ENCODE measurements at places on chromosomes 4 and X.

GRCh38 chr4:25870081-25870480, 7.3 kb upstream of the SEL1L3 start:
- no peak for DNase-seq

- no peak for DNase-seq
Measured at GRCh38 chrX:41478381-41478911, 31.3 kb downstream of the NYX start.

DNA sequence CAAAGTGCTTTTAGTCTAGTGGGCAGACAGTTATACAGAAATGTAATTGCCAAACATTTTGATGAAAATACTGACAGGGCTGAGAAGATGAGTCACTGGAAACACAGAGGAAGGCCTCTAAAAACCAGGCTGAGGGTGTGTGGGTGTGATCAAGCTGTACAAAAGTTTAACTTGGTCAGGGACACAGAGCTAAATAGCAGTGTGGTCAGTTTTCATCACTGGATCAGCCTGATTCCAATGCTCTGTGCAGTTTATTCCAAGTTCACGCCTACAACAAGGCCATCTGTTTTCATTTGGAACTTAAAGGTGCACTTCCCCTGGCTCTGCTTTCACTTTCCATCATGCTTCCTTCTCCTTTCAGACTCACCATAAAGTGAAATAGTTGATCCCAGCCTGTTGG, 10.6 kb downstream of the CENPVL3 start:
- peak; percentile 1 for DNase-seq

DNA sequence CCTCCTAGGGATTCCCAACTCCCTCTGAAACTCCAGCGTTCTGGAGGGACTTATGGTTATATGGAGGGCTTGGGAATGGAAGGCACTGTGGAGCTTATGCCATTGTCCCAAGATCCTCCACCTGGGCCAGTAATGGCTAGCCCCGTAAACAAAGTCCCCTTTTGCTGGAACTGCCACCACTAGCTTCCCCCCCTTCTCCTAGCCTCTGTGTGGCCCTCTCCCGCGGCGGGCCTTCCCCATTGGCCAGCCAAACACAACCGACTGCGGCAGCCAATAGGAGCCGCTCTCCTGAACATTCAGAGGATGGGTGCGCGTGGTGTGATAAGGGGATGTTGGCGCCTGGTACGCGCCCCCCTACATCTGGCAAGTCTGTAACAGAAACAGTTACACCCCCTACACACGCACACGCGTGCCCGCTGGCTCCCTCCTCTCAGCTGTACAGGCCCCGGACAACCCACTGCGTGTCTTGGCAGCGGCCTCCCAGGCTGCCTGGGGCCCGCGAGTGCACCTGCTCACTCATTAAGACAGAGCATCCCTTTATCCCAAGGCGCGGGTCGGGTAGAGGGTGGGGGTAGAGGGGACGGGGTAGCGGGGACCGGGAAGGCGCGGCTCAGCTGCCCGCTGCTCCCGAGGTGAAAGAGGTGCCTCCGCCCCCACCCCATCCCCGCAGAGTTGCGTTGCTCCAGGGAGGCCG, 863 bp upstream of the RAB33A start:
- no peak for DNase-seq

- no peak for DNase-seq
Measured at GRCh38 chr4:38842994-38843393, 13.6 kb downstream of the TLR6 start.

DNA sequence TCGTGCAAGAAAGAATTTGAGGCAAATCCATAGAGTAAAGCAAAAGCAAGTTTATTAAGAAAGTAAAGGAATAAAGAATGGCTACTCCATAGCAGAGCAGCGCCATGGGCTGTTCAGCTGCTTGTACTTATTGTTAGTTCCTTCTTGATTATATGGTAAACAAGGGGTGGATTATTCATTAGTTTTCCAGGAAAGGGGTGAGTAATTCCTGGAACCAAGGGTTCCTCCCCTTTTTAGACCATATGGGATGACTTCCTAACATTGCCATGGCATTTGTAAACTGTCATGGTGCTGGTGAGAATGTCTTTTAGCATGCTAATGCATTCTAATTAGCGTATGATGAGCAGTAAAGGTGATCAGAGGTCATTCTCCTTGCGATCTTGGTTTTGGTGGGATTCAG, 23.5 kb upstream of the CEP135 start:
- peak; percentile 11 for DNase-seq

DNA sequence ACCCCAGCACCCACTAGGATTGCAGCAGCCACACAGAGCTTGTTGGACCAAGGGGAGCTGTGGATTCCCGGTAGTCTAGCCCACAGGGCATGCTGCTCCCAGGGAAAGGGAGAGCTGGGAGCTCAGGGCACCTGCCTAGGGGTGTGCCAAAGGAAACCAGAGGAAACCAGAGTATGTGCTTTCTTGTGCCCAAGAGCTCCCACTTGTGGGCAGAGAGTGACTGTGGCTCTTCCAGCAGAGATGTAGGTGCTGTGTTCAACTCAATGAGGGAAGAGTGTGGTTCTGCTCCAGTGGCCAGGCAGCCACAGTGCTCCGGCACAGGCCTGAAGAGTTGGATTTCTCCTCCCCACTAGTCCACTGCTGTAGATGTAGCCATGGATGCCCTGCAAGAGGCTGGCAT, 1050.0 kb upstream of the INTU start:
- peak; percentile 5 for DNase-seq

GRCh38 chrX:17413228-17413627, 38.2 kb downstream of the NHS start:
- DNase-seq = peak; percentile 79

DNA sequence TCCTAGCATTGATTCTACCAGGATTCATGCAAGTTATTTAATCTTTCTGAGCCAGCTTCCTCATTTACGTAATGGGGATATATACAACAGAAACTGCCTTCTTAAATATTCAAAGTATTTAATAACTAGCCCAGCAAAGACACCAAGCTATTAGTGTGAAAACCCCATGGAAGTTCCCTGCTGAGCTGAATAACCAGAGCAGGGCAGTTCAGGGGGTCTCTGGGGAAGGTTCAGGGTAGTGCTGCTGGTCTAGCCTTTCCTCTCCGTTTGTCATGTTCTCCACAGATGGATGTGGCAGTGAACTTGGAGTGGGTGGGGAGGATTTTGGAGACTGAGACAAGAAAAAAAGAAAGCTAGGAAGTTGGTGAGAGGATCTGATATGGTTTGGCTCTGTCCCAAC, 240.8 kb upstream of the TAPT1 start:
- no peak for DNase-seq

DNA sequence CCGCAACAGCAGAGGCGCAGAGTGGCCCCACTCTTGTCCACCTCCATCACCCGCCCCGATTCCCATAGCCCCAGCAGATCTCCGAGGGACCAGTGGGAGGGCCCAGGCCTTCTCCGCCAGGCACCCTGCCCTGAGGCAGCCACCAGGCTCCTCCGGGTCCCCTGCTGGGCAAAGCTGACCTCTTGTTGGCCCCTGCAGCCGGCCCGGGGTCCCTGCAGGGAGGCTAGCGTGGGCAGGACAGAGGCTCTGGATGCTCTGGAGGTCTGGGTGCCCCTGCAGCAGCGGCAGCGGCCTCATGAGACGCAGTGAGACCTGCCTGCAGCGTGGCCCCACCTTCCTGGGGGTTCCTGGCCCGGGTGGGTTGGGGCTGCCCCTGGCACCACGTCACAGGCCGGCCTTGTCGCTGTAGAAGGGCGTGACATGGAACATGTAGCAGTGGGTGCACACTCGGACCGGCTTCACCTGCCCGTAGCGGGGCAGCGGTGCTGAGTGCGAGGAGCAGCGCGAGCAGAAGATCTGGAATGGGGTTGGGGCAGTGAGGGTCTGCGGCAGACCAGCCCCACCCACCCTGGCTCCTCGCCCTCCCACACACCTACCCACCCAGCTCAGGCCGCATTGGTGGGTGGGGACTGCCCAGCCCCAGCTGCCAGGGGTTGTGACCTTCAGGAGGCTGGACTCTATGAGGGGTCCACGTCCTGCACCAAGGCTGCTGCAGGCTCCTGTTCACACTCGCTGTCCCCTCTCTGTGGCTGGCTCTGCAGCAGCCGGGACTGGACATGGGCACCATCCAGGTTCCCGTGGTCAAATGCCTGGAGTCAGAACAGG, 8.6 kb upstream of the MXD4 start:
- DNase-seq = no peak

DNA sequence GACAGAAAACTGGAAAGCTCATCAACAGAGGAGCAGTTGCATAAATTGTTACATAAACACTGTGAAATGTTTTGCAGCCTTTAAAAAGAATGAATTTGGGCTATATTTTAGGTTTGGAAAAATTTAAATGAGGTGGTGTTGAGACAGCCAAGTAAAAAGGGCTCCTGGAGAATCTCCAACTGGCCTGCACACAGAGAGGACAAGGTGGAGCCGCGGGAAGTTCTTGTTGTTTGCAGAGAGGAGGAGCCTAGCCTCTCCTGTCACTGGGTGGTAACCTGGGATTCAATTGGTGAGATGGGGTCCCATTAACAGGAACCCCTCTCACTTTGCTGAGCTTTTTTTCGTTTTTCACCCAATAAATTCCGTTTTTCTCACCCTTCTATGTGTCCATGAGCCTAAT, 13.4 kb downstream of the GIMD1 start:
- no peak for DNase-seq

GRCh38 chr4:10121568-10122208, 5.1 kb upstream of the WDR1 start:
- DNase-seq = no peak

GRCh38 chrX:12379671-12380070, 241.4 kb downstream of the FRMPD4 start:
- no peak for DNase-seq

- DNase-seq = no peak
Measured at GRCh38 chr4:80179637-80180161, 17.6 kb upstream of the PRDM8 start.

DNA sequence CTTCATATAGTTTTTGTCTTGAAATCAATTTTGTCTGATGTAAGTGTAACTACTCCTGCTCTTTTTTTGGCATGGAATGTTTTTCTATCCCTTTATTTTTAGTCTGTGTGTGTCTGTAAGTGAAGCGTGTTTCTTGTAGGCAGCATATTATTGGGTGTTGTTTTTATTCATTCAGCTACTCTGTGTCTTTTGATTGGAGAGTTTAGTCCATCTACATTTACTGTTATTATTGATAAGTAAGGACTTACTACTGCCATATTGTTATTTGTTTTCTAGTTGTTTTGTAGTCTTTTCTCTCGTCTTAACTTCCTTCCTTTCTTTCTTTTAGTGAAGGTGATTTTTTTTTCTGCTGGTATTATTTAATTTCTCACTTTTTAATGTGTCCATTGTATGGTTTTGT, 30.5 kb upstream of the TMLHE start:
- no peak for DNase-seq

GRCh38 chrX:11341274-11342201, 48.3 kb downstream of the AMELX start:
- peak; percentile 86 for DNase-seq

- peak; percentile 0 for DNase-seq
Measured at GRCh38 chrX:73913580-73913979, 350.6 kb downstream of the CHIC1 start.

GRCh38 chr4:101022151-101023024, 324.9 kb downstream of the PPP3CA start:
- peak; percentile 34 for DNase-seq

GRCh38 chrX:373641-374471, 12.9 kb downstream of the PPP2R3B start:
- no peak for DNase-seq

DNA sequence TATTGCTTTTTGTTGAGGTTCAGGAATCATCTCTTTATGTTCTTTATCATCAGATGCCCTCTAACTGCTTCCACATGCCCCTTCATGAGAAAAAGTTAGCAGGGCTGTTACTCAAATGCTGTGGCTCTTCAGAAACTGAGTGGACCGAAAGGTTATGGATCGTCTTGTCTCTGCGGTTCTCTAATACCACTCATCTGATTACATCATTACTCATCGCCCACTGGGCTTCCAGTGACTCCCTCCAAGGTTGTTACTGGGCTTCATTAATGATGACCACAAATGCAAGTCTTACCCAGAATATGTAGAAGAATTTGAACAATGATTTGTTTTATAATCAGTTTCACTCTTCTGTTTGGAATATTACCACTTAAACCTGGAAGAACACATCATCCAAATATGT, 67.7 kb downstream of the RWDD4 start:
- no peak for DNase-seq

DNA sequence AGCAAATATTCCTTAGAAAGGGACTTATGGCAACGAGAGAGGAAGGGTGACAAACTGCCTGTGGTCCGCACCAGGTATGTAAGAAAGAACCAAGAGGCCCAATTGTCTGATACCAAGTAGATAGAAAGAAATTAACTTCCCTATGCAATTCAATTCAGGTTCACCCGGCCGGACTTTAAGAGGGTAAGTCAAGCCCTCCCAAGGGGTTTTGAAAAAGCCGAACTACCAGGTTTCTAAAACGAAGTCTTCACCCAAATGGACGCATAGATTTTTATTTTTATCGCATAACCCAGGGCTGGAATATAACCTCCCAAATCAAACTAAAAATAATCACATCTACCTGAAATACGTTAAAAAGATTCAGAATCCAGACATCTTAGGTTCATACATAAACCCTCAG, 1.6 kb upstream of the MAB21L2 start:
- no peak for DNase-seq

DNA sequence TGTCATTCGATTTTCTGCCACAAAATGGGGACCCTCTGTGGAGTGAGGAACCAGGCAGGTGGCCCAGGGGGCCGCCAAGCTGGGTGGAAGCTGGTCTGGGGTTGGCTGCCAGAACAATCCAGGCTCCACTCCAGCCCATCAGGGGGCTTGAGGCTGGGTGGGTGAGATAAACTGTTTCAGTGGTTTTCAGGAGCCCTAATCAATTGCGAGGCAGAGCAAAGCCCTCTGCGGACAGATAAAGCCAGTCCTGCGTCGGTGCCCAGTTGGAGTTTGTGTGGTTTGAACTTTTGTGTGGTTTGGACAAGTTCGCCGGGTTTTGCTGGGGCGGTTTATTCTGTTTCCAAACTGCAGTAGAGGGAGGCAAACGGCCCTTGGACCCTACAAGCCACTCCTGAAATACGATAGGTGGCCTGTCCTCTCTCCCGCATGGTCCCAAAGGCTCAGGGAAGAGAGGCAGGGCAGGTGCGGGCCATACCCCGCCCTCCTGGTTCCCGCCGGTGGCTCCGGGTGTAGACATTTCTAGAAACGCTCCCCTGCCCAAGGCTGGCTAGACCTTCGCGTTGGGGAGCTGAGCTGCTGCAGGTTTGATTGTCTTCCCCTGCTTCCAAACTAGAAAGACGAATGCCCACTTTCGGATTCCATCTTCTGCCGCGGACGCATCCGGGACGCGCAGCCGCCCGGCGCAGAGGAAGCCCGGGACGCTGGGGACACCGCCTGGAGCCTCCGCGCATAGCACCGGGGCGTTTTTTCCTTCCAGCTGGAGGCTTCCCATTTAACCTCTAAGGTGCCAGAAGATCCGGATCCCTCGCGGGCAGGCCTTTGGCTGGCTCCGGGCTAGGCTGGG, 169.0 kb upstream of the BCOR start:
- DNase-seq = peak; percentile 61

DNA sequence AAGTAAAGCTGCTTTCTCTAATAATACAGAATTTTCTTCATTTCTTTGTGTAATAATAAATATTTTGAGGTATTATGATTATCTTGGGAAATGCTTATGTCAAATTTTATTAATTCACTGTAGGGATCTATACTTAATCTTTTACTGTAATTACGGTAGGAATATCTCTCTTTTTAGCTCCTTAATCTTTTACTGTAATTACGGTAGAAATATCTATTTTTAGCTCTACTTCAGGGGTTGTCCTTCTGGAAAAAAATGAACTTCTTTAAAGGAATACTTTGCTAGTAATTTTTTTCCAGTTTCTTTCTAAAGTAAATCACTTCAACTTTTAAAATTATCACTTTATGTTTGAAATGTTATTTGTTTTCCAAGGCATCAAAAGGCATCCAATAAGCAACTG, 2229.4 kb upstream of the AGA start:
- no peak for DNase-seq
